ENCODE measurements at places on chromosomes 2 and 18.
A peak's percentile ranks its signal among the peaks of the same experiment; 100 is the strongest.

DNA sequence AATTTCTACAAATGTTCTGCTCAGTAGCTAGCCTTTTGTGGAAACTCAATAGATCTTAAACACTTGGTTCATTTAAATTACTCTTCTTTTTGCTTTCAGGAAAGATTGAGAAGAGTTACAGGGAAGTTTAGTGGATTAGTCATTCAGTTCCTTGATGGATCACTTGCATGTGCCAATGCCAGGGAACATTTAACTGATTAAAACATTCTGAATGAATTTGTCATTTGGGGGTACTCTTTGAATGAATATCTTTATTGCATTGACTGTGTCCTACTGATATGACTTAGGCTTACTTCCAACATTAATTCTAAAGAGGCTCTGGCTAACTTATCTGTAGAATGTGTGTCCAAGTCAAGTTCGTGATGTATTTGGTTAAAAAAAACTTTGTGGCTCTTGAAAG, 199.8 kb downstream of the PLCL1 start:
- no peak for DNase-seq

- DNase-seq, result no peak
These were observed 6.7 kb downstream of the RAMP1 start for GRCh38 chr2:237866101-237866621.

GRCh38 chr18:80137137-80137536, 28.1 kb downstream of the ADNP2 start:
- no peak for DNase-seq

DNA sequence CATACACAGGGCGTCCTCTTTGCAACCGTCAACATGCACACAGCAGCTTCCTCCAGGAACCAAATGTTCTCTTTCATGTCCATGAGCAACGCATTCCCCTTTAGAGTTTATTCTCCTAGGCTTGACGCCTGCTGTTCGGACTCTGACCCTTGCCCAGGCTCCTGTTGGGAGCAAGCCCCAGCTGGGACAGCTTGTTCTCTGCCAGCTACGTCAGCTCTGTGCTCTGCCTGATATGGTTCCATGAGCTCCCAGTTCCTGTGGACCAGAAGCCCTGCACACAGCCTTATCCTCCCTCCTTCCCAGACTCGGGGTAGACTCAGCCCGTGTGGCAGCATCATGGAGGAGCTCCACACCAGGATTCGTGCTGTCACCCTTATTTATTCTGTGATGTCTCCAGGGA, 253.1 kb upstream of the PXDN start:
- no peak for DNase-seq

GRCh38 chr2:54669677-54670484, 53.6 kb upstream of the EML6 start:
- DNase-seq, result peak; percentile 65

DNA sequence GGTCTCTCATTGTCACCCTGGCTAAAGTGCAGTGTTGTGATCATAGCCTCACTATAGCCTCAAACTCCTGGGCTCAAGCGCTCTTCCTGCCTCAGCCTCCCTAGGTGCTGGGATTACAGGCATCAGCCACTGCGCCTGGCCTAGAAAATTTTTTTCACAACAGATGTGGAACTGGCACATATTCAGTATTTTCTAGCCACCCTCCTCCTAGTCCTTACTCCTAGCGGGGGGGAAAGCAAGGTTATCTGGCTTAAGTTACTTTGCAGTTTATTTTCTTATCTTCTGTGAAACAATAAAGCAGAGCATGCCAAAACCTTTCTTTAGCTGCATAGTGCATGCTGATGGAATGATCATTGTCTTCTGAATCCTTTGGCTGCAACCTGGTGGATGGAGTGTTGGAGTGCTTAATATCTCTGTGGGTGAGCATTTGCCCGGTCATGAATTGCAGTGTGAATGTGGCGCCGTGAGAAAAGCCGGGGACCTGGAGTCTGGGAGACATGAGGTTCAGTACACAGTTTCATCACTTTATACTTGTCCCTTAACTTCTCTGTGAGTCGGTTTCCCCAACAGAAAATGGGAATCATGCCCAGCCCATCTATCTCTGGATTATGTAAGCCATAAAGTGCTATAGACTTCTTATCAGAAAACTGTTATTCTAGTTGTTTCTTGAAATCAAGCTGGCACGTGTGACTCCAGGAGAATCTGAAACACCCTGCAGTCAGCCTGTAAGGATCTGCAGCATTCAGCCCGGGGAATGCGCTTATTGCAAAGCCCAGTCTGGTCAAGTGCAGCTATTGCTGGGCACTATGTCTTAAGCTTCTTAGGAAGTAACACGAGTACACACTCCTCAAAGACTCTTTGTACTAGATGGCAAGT, 38.2 kb upstream of the MAP3K20 start:
- DNase-seq, result no peak

DNA sequence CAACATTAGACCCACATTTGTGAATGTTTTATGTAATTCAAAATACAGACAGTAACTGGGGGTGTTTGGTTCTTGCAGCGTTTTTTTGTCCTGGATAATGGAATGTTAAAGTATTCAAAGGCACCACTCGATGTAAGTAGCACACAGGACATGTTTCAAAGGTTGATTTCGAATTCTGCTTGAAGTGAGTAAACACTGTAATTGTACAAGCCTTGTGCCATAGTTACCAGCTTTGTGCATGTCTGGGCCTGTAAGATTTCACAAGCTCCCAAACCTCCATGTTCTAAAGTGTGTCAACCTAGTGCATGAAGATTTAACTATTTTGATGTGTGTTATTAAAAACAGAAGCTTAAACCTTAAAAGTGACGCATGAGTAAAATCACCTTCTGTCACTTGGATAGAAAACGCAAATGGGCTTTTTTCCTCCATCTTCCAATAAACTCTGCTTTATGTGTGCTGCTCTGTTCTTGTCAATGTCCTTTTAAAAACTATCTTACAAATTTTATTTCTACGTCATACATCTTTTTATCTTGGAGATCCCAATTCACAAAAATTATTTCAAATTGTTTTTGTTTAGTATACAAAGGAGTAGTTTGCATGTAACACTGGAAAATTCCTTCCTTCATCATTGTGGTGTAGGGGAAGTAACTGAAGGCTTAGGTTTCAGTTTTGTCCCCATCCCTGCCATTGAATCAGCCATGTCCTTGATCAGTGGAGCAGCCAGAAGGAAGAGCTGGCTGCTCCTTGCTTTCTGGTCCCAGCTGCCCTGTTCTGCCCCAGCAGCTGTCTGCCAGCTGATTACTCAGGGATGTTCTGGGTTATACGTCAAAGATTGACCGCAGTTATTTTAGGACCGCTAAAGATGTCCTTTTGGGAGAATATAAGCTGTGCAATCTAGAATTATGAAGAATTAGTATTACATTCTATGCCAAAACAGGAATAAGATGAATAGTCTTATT, 119.2 kb downstream of the PRKRA start:
- no peak for DNase-seq

DNA sequence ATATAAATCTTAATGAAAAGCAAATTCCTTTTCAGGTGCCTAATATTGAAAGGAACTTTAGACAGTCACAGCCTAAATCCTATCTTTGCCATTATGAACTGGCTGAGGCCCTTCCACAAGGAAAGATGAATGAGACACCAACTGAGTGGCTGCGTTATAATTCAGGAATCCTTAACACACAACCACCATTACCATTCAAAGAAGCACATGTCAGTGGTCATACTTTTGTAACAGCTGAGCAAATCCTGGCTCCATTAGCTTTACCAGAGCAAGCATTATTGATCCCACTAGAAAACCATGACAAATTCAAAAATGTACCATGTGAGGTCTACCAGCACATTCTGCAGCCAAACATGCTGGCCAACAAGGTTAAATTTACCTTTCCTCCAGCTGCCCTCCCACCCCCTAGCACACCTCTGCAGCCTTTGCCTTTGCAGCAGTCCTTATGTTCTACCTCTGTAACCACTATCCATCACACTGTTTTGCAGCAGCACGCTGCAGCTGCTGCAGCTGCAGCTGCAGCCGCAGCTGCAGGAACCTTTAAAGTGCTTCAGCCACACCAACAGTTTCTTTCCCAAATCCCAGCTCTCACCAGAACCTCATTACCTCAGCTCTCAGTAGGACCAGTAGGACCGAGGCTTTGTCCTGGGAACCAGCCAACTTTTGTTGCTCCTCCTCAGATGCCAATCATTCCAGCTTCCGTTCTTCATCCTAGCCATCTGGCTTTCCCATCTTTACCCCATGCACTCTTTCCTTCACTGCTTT, 340.1 kb downstream of the ZNF804A start:
- no peak for DNase-seq

- DNase-seq, result peak; percentile 37
These were observed 32.2 kb downstream of the PLEKHA3 start for GRCh38 chr2:178512484-178512883.

- DNase-seq, result no peak
These were observed 226.1 kb downstream of the LDLRAD4 start for GRCh38 chr18:13444430-13445240.

GRCh38 chr2:102337481-102338386, 17.9 kb upstream of the IL18R1 start:
- no peak for DNase-seq

- DNase-seq, result no peak
These were observed 47.8 kb downstream of the FAM168B start for GRCh38 chr2:131045286-131046027.

DNA sequence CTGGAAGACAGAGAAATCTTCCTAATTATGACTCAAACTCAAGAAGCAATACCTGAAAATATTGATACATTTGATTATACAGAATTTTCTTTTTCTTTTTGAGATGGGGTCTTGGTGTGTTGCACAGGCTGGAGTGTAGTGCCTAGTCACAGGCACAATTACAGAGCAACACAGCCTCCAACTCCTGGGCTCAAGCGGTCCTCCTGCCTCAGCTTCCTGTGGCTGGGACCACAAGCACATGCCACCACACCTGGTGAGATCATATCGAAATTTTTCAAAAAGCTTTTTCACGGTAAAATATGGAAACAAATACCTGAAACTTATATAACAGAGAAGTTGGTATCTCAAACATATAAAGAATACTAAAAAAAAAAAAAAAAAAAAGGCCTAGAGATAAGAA, 27.9 kb downstream of the TGFBRAP1 start:
- no peak for DNase-seq

- no peak for DNase-seq
These were observed 30.7 kb downstream of the EFR3B start for GRCh38 chr2:25072606-25073005.

GRCh38 chr2:219204425-219205164, 2.0 kb upstream of the ZFAND2B start:
- DNase-seq, result no peak

- DNase-seq, result no peak
These were observed 109.0 kb upstream of the CELF4 start for GRCh38 chr18:37674570-37674969.

DNA sequence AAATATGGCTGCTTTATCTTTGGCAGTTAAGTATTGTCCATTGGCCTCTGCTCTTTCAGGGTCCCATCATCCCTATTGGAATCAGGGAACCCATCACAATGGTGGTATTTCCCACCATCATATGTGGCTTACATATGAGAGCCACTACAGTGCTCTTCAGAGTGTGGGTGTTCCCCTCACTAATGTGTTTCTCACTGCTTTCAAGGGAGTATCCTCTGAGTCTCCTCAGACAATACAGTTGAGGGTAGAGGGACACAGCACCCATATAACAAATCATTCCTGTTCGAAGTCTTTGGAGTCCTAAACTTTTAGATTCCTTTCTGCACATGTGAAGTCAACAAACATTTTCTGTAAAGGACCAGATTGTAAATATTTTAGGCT, 48.8 kb upstream of the DNAJC10 start:
- DNase-seq, result no peak

Measured in HFFc6 (cell line).